ENCODE measurements at places on chromosomes 1 and 21.

DNA sequence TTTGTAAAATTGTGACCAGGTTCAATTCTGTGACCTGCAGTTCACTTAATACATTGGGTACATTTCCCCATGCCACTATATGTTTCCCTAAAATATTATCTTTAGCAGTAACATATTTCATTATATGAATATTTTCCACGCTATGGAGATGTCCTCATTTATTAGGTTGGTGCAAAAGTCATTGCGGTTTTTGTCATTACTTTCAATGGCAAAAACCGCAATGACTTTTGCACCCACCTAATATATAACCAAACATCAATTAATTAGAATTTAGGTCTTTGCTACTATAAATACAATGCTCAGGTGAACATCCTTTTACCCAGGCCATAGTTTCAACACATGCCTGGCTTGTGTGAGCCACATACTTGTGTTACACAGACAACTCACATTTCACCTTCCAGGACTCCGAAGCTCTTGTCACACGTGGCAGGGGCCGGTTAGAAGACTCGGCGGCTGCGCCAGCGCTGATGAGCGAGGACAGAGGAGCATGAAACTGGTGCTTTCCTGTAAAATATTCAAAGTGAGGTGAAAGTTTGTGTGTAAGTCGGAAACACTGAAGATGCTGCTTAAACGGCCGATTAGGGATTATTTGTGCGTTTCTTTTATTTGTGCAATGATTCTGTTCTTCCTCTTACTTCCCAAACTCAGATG lies 215.5 kb downstream of the KIF26B start:
- no peak for DNase-seq

DNA sequence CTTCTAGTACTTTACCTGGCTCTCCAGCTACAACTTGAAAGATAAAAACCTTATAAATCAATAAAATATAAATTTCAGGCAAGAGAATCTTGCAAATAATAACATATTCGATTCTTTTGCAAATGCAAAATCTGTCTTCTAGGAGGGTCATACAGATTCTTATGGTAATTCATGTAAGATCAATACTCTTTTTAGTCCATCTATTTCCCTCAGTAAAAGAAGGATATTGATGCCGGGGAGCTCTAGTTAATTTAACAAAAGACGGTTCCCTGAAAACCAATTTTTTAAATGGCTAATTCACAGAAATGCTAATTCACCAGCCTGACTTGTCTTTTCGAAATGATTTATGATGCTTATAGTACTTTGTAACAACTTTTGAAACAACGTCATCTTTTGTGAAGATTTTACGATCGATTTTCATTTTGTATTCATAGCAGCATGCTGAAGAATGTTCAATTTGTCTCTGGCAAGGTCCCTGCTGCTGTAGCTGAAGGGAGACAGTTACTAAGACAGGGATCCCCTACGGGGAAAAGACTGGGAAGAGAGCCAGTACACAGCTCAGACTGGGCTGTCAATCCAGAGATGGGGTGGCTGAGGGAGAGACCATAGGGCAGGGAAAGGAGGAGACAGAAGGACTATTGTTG lies 90.6 kb upstream of the SPAG17 start:
- DNase-seq: no peak

DNA sequence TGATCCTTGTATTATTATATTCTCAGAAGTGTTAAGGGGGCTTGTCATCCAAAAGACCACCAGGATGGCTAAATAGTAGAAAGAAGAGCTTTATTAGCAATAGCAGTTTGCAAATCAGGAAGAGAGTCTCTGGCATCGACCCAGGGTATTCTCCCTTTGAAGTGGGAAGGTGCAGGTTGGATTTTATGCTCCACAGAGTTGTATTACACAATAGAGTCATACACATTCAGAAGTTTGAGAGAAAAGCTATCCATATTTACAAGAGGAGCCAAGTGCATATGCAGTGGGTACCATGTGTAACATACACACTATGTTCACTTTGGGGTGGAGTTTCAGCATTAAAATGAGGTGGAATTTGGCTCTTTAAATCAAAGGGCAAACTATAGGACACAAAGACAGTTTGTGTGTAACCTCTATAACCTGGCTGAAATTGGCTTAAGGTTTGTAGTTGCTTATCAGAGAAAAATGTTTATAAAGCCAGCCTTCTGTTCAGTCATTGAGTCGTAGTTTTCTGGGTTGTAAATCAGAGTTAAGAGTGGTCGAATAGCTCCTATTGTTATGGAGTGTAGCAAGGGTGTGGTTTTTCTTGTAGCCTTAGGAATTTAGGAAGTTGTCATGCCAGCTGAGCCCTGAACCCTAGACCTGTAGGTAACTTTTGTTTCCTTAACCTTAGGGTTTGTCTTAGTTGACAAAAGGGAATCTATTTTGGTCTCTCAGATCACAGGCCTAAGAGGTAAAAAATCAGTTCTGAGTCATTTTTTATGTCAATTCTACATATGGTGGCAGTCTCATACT lies 125.3 kb downstream of the DNM3 start:
- DNase-seq: no peak

GRCh38 chr1:218851586-218851985 lies 322.1 kb upstream of the LYPLAL1 start:
- DNase-seq: no peak

GRCh38 chr1:87278825-87279535 lies 49.7 kb upstream of the LMO4 start:
- DNase-seq: no peak

DNA sequence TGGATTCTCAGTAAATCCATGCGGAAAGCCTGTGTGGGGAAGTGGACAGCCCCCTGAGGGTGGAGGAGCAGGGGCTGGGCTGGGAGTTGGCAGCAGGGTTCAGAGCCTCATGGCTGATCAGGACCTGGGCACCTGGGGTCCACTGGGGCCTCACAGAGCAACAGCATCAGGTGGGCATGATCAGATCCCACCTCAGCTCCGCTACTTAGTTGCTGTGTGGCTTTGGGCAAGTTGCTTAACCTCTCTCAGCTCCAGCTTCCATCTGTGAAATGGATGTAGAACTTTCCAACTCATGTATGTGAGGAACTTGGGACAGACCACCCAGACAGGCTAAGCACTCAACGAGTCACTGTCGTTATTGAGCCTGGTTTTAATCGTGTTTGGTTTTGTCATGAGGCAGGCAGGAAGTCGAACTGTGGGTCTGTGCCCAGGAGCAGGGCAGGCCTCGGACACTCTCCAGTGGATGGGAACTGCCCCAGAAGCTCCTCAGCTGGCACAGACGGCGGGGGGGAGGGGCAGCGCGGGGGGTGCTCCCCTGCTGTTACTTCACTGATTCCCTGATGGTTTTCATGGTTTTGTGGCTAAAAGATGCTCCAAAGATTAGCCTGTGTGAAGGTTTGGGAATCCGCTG lies 155.8 kb upstream of the TMEM51 start:
- no peak for DNase-seq

- no peak for DNase-seq
These were observed 32.0 kb upstream of the GBP6 start for GRCh38 chr1:89331890-89332289.

DNA sequence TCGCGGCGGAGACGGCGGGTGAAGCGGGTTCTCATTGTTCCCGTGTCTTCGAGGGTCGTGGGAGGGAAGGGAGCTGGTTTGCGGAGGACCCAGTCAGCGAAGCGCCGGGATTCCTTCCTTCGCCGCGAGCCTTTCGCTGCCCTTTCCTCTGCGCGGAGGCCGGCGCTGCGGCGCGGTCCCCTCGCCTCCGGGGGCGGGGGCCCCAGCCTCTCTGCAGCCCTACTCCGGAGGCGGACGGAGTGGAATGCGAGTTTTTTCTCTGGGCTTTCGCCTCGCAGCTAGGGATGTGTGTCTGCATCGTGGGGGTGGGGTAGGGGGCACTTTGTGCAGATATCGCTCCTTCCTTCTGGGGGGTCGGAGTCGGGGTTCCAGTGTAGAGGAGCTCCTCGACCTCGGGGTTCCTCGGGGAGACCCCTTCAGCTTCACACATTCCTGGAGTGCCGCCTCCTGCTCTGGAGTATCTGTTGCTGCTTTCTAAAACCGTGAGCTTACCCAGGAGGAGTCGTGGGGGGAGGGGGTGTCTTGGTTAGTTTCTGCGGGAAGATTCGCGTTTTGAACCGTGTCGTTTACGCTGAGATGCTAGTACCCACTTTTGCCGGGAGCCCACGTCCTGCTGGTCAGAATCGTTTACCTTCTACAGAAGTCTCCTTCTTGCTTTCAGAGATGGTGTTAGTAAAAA lies 595 bp downstream of the RNF2 start:
- DNase-seq: no peak

GRCh38 chr1:167748906-167749305 lies 27.1 kb downstream of the MPZL1 start:
- no peak for DNase-seq

DNA sequence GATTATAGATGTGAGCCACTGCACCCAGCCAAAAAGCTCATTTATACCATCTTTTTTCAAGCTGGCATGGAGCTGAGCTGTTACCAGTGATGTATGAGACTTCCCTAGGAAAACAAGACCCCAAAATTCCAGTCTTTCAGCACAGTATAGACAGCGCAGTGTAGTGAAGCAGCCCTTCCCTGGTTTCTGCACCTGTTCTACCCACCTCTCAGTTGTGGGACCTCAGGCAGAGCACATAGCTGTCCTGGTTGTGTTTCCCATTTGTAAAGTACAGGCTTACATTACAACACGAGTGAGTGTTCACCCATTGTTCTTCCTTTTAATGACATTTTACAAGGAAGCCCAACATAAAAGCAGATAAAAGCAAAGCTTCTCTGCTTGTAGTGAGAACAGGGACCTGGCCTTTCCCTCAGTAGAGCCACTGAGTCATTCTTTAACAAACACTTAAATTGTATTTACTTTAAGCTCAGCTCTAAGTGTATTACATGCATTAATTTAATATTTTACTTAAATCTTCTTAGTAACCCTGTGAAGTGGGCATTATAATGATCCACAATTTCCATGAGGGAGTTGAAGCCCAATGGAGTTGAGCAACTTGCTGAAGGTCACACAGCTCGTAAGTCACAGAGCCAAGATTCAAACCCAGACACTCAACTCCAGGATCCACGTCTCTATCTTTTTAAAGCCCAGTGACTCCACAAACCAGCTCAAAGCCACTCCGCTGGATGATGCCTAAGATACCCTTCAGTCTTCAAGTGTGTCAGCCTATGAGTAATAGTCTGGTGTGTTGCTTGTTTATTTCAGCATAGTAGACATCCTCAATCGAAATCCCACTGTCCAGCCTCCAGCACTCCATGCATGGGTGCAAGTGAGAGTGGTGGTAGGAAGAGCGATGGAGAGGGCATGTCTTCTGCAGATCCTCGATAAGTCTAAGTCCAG lies 40.5 kb upstream of the CAPZB start:
- DNase-seq: no peak

GRCh38 chr1:88398338-88398737 lies 285.7 kb upstream of the PKN2 start:
- DNase-seq: no peak

- DNase-seq: no peak
These were observed 57.6 kb downstream of the KIF1B start for GRCh38 chr1:10267921-10268320.

GRCh38 chr1:20070357-20070756 lies 363 bp downstream of the PLA2G5 start:
- DNase-seq: no peak

DNA sequence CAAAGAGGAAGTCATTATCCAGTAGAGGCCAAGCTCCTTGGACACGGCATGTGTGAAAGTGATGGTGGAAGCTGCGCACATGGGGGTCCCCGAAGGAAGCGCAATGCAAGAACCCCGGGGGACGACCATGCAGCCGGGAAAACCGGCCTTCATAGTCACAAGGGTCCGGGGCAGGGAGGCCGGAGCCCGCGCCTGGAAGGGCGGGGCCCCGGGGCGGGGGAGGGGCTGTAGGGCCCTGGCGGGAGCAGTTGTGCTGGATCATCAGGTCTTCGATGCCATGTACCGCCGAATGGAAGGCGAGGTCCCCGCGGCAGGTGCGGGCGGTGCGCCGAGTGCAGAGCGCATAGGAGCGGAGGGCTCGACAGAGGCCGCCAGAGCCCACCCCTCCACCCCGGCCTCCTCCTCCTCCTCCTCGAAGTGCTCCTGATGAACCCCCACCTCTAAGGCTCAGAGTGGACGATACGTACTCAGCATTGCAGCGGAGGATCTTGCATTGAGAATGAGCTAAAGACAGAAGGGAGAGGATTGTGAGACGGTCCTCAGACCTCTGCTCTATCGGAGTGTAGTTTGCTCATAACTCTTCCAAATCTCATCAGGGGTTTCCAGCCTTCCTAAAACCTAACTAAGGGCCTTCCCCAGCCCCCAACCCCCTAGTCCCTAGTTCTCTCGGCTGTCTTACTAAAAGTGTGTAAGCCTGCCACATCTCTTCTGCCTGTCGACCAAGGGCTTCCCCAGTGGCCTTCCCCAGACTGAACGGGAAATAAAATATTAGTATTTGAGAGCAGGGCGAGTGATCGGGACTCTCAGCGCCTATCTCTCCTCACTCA lies 2.1 kb downstream of the HJV start:
- no peak for DNase-seq

DNA sequence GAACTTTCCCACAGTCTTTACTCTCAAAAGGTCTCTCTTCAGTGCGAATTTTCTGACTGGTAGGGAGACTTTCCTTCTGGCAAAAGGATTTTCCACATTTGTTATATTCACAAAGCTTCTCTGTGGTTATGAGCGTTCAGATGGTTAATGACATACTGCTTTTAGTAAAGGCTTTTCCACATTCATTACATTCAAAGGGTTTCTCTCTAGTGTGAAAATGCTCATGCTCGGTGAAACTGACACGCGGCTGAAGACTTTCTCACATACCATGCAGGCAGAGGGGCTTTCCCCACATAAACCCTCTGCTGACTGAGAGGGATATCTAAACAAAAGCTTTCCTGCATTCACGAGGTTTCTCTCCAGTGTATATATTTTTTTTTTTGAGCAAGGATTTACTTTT lies 9.9 kb upstream of the KLF18 start:
- no peak for DNase-seq
